Type B pancreatic cell (in vitro differentiated cells): ENCODE measurements at places on chromosomes 12 and 14. TPM values are rescaled to one million over a fixed set of nuclear protein-coding genes. Genes with fewer than 3 reads are reported as not detected.

GRCh38 chr14:34632411-34632978 lies 2.5 kb upstream of the SNX6 start:
- H3K36me3 ChIP-seq, result peaks cover 6% of the 10 kb centered on the region
- H3K4me1 ChIP-seq, result peaks cover 6% of the 10 kb centered on the region
- no peak for DNase-seq
- peak overlapping the region; percentile 64 for H3K4me3 ChIP-seq
- no peaks in the 10 kb centered on the region for H3K27me3 ChIP-seq
- peak overlapping the region; percentile 27 for H3K27ac ChIP-seq

GRCh38 chr12:13288501-13288900 lies 92.0 kb downstream of the EMP1 start:
- DNase-seq, result no peak
- H3K27ac ChIP-seq, result no peak overlapping the region
- peaks cover 8% of the 10 kb centered on the region for H3K27me3 ChIP-seq
- no peak overlapping the region for H3K4me3 ChIP-seq
- H3K4me1 ChIP-seq, result no peaks in the 10 kb centered on the region

DNA sequence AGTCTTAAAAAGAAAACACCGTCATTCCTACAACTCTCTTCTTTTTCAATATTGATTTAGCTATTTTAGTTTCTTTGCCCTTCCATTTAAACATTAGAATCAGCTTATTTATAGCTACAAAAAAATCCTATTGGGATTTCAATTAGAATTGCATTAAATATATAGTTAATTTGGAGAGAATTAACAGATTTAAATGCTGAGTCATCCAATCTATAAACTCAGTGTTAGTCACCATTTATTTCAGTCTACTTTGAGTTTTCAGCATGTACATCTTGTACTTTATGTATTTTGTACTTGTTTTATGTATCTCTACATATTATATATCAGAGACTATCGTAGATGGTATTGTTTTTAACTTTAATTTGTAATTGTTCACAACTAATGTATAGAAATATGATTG lies 460.0 kb downstream of the KCNH5 start:
- DNase-seq, result no peak
- H3K27me3 ChIP-seq, result no peaks in the 10 kb centered on the region
- no peak overlapping the region for H3K27ac ChIP-seq
- H3K4me3 ChIP-seq, result no peak overlapping the region
- no peaks in the 10 kb centered on the region for H3K4me1 ChIP-seq

GRCh38 chr12:120367233-120367923 lies 1.6 kb downstream of the MSI1 start:
- peak overlapping the region; percentile 85 for H3K27ac ChIP-seq
- H3K4me3 ChIP-seq, result peak overlapping the region; percentile 91
- H3K27me3 ChIP-seq, result peaks cover 29% of the 10 kb centered on the region
- H3K4me1 ChIP-seq, result peaks cover 58% of the 10 kb centered on the region
- H3K36me3 ChIP-seq, result peaks cover 16% of the 10 kb centered on the region

DNA sequence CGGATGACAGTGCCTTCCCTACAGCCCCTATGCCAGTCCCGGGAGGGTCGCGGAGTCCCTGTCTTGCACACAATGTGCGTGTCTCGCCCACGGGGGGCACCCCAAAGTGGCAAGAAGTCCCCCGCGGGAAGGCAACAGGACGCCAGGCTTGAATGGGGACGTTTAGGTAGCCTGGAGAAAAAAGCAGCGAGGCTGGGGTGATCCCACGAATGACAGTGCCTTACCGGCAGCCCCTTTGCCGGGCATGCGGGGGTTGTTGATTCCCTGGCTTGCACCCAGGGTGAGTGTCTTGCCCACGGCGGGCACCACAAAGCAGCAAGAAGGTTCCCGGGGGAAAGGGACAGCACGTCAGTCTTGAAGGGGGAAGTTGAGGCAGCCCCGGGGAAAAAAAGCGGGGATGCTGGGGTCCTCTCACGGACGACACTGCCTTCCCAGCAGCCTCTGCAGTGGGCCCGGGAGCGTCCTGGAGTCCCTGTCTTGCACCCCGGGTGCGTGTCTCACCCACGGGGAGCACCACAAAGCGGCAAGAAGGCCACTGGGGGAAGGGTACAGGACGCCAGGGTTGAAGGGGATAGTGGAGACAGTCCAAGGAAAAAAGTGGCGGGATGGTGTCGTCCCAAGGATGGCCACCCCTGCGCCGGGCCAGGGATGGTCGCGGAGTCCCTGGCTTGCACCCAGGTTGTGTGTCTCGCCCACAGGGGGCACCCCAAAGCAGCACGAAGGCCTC lies 156.8 kb upstream of the ALG10B start:
- no peak overlapping the region for H3K27ac ChIP-seq
- no peaks in the 10 kb centered on the region for H3K27me3 ChIP-seq
- H3K4me1 ChIP-seq, result no peaks in the 10 kb centered on the region
- DNase-seq, result no peak
- no peak overlapping the region for H3K4me3 ChIP-seq

DNA sequence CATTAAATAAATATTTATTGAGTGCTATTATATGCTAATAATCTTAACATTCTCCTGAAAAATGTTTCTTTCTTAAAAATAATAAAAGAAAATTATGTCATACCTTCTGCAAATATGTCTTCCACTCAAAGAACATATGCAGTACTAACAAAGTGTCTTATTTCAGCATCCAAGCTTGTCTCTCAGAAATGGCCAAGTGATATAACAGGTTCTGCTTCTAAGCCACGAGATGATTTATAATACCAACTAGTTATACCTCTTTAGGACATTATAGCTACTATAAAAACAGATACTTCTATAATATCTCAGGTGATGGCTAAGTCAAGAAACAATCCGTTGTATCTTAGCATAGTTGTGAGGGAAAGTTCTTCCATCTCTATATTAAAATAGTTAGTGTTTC lies 128.1 kb upstream of the ARID2 start:
- DNase-seq, result no peak
- no peak overlapping the region for H3K4me3 ChIP-seq
- peaks cover 5% of the 10 kb centered on the region for H3K4me1 ChIP-seq
- H3K27ac ChIP-seq, result no peak overlapping the region
- no peaks in the 10 kb centered on the region for H3K36me3 ChIP-seq

DNA sequence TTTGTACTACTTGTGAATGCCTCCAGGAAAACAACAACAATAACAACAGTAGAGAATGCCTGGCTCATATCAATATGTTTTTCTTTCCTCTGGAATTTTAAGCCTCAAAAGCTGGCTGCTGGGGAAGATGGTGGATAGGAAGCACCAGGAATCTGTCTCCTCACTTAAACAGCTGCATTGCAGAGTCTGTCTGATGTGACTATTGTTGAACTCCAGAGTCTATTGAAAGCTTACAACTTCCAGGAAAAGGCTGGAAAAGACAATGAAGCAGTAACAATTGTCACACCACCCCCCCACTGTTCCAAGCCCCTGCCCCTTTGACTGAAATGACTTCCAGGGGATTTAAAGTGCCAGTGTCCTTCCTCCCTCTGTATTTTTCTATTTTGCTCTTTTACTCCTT lies 309.7 kb downstream of the BMP4 start:
- no peak overlapping the region for H3K4me3 ChIP-seq
- H3K36me3 ChIP-seq, result no peaks in the 10 kb centered on the region
- H3K4me1 ChIP-seq, result no peaks in the 10 kb centered on the region
- DNase-seq, result no peak
- no peaks in the 10 kb centered on the region for H3K27me3 ChIP-seq

GRCh38 chr14:31243860-31244259 lies 36.3 kb upstream of the HECTD1 start:
- H3K27me3 ChIP-seq, result no peaks in the 10 kb centered on the region
- peak overlapping the region; percentile 83 for H3K27ac ChIP-seq
- peak overlapping the region; percentile 8 for H3K4me3 ChIP-seq
- H3K36me3 ChIP-seq, result no peaks in the 10 kb centered on the region
- peaks cover 4% of the 10 kb centered on the region for H3K4me1 ChIP-seq
- DNase-seq, result no peak

GRCh38 chr12:48956279-48957140 lies 777 bp downstream of the ARF3 start:
- peaks cover 17% of the 10 kb centered on the region for H3K36me3 ChIP-seq
- peak overlapping the region; percentile 99 for H3K4me3 ChIP-seq
- H3K27me3 ChIP-seq, result peaks cover 10% of the 10 kb centered on the region
- peaks cover 24% of the 10 kb centered on the region for H3K4me1 ChIP-seq

DHRS4 gene
- total RNA-seq, result 18.8 and 19.7 TPM in 2 replicates

TPPP2 gene
- total RNA-seq, result not detected in 2 replicates

C12orf50 gene
- 0.17 TPM in 1 of 2 replicates, not detected in the other for total RNA-seq

NOXRED1 gene
- 0.46 and 0.57 TPM in 2 replicates for total RNA-seq
